ENCODE measurements at places on chromosomes 12 and 14.

GRCh38 chr12:32589165-32589865, 89.8 kb upstream of the DNM1L start:
- DNase-seq, result no peak

- DNase-seq, result no peak
Observed at GRCh38 chr12:90791445-90791844, 163.5 kb downstream of the CCER1 start.

DNA sequence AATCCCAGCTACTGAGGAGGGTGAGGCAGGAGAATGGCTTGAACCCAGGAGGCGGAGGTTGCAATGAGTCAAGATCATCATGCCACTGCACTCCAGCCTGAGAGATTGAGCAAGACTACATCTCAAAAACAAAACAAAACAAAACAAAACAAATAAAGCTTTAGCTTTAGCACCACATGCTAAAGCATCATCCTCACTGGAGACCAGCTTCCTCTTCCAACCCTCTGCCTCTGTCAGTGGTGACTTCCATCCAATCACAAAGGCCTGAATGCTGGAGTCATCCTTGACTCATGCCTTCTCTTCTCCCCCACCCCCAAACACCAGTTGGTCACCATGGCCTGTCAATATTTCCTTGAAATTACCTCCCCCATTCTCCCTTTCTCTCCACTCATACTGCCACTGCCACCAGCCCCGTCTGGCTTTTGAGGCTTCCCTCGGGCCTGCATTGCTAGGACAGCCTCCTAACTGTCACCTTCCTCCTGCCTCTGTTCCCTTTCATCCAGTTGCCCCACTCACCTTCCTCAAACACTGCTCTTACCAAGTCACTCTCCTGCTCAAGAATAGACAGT, 1.4 kb downstream of the ZNF385A start:
- DNase-seq, result peak; percentile 98

- DNase-seq, result no peak
Observed at GRCh38 chr12:26651036-26651435, 182.0 kb downstream of the ITPR2 start.

- DNase-seq, result no peak
Observed at GRCh38 chr14:56676042-56676441, 96.4 kb downstream of the TMEM260 start.

- DNase-seq, result no peak
Observed at GRCh38 chr12:14303661-14304155, 61.8 kb upstream of the ATF7IP start.

GRCh38 chr12:132921685-132922084, 34.3 kb upstream of the CHFR start:
- no peak for DNase-seq

DNA sequence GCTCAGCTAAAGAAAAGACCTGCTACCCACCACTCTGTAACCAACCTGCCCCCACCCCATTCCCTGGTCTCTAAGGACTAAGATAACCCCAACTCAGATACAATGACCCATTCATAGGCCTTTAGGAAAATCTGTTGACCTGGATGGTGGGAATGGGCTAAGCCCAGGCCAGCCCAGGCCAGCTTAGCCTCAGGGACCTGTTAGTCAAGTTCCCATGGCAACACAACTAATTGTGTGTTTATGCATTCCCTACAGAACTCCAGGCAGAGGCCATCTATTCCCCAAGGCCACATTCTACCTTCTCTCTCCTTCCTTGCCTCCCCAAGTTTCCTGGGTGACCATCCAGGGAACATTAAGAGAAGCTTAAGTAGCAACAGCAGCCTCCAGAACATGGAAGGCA, 16.1 kb upstream of the KRT8 start:
- DNase-seq, result no peak

DNA sequence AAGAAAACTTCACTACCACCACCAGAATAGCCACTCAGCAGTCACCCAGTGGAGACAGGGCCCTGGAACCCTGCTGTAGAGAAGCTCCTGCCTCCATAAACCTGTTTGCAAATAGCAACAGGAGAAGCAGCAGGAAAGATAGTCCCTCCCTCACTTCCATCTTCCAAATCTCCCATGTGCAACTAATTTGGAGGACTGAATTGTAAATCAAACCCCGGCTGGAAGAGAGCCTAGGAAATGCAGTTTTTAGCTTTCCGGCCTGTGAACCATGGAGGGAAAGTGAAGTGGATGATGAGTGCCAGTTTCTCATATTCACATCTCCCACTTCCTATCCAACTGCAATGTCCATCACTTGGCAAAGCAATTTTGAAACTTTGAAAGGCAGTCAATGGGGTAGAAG, 167.2 kb upstream of the FRMD6 start:
- no peak for DNase-seq

DNA sequence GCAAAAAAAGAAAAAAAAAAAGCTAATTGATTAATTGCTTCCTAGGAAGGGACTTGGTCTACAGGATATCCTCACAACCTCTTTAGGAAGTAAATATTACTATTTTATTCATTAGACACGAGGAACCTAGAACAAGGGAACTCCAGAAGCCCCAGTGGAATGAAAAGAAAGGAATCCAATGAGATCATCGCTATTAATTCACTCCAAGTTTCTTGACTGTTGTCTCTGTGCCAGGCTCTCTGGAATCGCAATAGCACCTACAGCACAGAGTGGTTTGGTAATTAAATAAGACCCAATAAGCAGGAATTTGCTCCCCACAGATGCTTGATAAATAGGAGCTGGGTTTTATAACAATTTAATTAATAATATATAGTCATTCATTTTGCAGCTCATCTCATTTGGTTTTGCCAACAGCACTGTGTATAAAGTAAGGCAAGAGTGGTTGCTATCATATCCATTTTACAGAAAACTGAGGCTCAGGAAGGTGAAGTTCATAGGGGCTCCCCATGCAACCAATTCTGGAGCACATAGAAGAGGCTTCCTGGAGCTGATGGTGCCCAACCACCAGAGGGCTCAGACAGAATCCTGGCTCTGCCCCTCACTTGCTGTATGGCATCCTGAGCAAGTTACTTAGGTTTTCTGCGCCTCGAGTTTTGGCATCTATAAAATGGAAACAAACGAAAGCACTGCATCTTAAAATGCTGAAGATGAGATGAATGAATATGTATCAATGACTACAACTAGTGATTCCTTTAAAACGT, 420.2 kb downstream of the MED13L start:
- DNase-seq, result no peak

- DNase-seq, result no peak
Observed at GRCh38 chr12:98772818-98773217, 127.7 kb downstream of the APAF1 start.

- DNase-seq, result peak; percentile 100
Observed at GRCh38 chr14:81400852-81401251, 728 bp upstream of the STON2 start.

- no peak for DNase-seq
Observed at GRCh38 chr14:49703965-49704364, 11.0 kb downstream of the KLHDC1 start.

- DNase-seq, result no peak
Observed at GRCh38 chr12:122403115-122403770, 19.2 kb downstream of the CLIP1 start.
